Fibroblast of skin of scalp (primary cell): ENCODE measurements at places on chromosomes 12 and 14.
A peak's percentile ranks its signal among the peaks of the same experiment; 100 is the strongest.

DNA sequence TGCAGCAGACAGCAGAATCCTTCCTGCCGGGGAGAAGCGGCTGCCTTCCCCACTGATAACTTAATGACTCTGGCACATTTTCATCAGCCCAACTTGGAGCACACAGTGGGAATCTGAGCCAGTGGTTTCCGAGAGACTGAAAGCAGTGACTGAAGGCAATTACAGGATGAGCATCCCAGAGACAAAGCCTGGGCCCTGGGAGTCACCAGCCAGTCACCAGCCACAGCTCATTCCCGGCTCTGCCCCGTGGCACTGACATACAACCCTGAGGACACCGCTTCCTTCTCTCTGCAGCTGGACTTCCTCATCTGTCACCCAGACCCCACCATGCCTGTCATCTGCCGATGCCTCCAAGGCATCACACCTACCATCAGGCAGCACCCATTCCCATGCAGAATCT lies 192.3 kb downstream of the DPF3 start:
- peak; percentile 59 for DNase-seq

GRCh38 chr14:100740196-100740825 lies 13.6 kb downstream of the DLK1 start:
- no peak for DNase-seq

DNA sequence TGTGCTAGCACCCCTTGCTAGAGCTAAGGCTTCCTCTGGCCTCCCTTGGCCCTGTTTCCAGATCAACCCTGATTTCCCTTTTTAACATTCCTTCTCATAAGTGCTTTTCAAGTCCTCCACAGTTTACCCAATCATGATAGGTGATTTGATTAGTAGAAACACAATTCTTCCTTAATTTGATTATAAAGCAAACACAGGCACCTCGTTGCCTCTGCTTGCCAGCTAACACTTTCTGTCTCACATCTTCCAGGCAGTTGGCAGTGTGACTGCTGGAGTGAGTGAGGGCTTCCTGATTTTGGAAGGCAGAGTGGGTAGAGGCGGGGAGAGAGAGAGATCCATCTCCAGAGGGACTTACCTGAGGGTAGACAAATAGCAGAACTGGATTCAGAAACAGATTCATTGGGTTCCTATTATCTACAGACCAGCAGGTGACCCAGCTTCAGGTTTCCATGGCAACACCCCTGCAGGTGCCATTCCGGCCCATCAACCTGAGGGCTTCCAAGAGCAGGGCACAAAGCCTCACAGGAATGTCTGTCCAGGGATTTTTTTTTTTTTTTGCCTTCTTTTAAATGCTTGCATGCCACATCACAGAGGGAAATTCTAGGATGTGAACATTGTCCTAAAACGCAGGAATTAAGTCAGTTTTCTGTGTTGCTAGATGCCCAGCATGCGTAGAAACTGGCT lies 77.7 kb downstream of the PLXNC1 start:
- DNase-seq = no peak

- DNase-seq = no peak
Measured at GRCh38 chr12:54020591-54021405, 7.4 kb upstream of the HOXC6 start.

DNA sequence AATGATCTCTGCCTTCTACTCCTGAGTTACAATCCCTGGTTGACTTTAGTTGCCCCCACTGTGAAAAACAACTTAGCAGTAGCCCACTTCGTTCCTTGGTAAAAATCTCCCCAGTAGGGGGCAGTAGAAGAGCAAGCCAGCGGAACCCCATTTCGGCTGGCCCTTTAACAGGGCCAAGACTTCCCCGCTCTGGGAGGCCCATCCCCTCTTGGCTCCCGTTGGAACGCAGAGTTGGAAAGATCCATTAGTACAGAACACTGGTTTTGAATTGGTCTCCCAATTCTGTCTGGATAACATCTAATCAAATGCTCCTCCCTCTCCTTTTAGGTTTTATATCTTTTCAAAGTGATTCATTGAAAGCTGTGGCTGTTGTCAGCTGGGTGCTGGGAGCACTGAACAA lies 1133.3 kb downstream of the BCL11B start:
- DNase-seq = peak; percentile 38

- no peak for DNase-seq
Measured at GRCh38 chr12:47939009-47939601, 24.3 kb upstream of the TMEM106C start.

DNA sequence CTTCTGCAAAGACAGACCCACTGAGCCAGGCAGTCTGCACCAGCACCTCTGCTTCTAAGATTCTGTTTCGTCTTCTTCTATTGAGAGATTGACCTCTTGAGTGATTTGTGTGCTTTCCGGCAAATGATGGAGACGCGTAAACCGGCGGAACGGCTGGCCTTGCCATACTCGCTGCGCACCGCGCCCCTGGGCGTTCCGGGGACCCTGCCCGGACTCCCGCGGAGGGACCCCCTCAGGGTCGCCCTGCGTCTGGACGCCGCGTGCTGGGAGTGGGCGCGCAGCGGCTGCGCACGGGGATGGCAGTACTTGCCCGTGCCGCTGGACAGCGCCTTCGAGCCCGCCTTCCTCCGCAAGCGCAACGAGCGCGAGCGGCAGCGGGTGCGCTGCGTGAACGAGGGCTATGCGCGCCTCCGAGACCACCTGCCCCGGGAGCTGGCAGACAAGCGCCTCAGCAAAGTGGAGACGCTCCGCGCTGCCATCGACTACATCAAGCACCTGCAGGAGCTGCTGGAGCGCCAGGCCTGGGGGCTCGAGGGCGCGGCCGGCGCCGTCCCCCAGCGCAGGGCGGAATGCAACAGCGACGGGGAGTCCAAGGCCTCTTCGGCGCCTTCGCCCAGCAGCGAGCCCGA lies 703 bp downstream of the ASCL4 start:
- no peak for DNase-seq
